ENCODE measurements at places on chromosomes 3 and 15. TPM values are rescaled to one million over a fixed set of nuclear protein-coding genes. Genes with fewer than 3 reads are reported as not detected.
A peak's percentile ranks its signal among the peaks of the same experiment; 100 is the strongest.

CLRN1 gene
- not detected for total RNA-seq

ACTRT3 gene
- total RNA-seq: 1.7 TPM

C3orf70 gene
- 3.5 TPM for total RNA-seq

FBXW12 gene
- not detected for total RNA-seq

DNA sequence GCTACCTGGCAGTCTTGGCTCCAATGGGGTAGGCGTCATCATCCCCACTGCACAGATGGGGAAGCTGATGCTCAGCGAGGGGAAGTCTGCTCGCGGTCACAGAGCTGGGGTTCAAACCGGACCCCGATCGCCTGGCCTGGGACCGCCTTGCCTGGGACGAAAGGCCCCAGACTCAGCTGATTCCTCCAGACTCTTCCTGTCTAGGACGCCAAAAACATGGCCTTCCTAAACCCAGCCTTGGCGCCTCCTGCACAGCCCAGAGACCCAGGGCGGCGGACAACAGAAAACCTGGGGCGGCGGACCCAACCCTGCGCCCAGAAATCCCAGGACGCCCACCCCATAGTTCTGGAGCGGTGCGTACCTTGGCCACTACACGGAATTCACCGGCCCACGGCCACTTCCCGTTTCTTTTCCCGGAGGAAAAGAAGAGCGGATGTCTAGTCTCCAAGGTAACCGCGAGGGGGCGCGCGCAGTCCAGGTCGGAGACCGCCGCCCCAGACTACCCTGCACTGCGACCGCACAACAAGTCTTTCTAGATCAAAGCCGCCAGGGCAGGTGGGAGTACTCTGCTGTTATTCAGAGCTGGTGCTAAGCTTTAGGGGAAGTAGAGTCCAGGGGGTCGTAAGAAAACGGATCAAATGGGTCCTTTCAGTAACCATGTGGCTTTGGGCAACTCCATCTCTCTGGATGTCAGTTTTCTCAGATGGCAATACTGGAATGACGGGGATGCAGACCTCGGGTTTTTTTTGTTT is 4.9 kb upstream of the IL17RD start:
- peak; percentile 79 for DNase-seq

DNA sequence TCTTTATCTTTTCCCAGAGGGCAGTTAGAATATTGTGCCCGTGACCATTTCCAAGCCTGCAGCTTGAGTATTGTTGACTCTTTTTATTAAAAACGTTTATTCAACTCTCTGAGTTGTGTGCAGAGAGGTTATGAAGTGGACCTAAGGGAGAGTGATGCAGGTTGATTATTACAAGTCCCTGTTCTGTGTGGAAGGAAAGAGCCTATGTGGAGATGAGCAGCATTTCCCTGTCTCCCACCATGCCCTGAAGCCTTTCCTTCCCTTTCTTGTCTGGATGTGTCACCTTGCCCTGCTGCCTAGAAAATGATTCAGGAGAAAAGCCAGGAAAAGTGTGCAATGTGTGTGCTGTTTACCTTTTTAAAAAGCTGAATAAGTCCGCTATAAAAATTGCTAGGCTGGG is 19.4 kb downstream of the ZPLD1 start:
- no peak for DNase-seq

DNA sequence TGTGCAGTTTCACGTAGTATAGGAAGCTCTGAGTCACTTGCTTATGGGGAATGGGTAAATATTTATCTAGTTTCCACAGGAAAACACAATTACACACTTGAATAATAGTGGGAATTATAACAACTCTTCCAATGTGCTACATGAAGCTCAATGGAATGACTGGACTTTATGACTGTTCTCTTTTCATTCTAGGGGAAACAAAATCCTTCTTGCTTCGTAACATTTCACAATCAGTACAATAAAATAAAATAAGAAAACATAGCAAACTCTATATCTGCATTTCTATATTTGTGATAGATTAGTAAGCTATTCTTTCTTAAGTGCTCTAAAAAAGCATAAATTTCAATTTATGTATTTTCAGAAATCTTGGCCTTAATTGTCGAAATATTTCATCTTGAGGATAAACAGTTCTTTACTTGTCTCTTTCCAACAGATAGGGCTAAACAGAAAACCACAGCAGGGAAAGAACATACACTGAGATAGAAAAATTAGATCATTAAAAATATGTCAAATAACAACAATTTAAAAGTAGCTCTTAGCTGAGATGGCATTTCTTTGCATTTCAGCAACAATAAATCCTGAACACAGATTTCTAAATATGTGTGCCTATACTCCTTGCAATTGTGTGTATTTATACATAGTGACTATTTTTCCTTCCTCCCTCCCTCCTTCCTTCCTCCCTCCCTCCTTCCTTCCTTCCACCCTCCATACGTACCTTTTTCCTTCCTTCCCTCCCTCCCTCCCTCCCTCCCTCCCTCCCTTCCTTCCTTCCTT is 395.5 kb upstream of the KCNMB2 start:
- DNase-seq: peak; percentile 72

DNA sequence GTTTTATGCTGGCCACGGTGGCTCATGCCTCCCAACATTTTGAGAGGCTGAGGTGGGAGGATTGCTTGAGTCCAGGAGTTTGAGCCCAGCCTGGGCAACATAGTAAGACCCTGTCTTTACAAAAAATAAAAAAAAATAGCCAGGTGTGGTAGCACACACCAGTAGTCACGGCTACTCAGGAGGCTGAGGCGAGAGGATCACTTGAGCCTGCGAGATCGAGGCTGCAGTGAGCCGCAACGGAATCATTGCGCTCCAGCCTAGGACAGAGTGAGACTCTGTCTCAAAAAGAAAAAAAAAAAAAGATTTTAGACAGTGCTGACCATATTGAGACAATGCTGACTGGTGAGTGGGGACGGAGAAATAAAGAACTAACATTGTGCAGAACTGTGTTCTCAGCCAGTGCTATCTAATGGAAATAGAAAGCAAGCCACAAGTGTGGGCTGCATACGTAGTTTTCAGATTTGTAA is 67.2 kb downstream of the ST6GAL1 start:
- no peak for DNase-seq

DNA sequence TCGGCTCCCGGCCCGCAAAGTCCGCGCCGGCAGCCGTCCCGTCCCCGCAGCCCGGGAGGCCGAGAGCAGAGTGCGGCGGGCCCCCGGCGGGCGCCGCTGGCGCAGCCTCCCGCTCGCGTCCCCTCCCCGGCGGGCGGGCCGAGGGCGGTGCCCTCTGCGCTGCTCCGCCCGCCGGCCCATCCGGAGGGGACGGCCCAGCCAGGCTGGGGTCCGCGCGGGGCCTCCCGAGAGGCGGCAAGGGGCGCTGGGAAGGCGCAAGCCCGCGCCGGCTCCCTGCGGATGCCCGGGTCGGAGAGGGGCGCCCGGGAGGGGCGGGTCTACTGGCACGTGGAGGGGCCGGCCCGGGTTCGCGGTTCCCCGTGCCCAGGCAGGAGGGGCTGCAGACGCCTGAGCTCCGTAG is at the start of the genes CLCN2 and POLR2H:
Gene CLCN2 (minus strand): TSS at position 74 of the 400 bp plus-strand sequence. CDS start 126 bp downstream, outside the sequence.
Gene POLR2H (plus strand): TSS at position 179 of the 400 bp plus-strand sequence. CDS start 1,783 bp downstream, outside the sequence.
- DNase-seq: peak; percentile 61

DNA sequence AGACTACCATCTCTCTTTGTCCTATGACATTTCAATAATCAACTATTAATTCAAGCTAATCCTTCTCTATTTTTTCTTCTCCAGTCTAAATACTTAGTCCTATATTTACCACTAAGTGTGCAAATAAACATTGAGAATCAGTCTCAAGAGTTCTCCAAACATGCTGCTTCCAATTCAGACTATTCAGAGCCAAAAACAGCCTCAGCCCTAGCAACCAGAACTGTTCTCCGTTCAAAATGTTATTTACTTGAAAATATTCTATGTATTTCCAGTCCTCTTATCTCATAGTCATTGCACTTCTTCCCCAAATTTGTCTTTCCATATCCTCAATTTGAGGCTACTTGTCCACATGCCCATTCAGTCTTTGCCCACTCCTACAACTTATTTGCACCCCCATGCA is 805.5 kb downstream of the IGSF11 start:
- DNase-seq: no peak

- DNase-seq: no peak
These were observed 130.9 kb upstream of the RASGRP1 start for GRCh38 chr15:38695249-38696108.

- peak; percentile 4 for DNase-seq
These were observed 347.7 kb upstream of the TGFBR2 start for GRCh38 chr3:30258426-30259392.

DNA sequence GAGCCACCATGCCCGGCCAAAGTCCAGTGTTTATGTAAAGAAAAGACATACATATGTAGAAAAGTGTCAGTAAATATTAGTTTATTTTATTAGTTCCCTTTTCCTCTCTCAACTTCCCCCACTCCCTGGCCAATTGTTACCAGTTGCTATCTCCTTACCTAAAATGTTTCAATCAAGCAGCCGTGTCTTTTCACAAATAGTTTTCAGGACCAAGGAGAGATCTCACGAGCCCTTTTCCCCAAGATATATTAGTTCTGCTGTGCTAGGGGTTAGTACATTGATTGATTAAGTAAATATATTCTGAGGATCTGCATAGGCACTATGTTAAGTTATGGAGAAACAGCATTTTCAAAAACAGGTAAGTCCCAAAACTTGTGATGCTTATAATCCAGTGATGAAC is 87.4 kb downstream of the ZIC4 start:
- DNase-seq: no peak
